ENCODE measurements at places on chromosomes 6 and 20. TPM values are rescaled to one million over a fixed set of nuclear protein-coding genes. Genes with fewer than 3 reads are reported as not detected.

The MUC21 gene
- total RNA-seq: not detected

The EYA4 gene
- total RNA-seq: 1.0 TPM

The ENPP5 gene
- 0.67 TPM for total RNA-seq

The IPCEF1 gene
- total RNA-seq: 1.5 TPM

The BCAS4 gene
- total RNA-seq: 1.1 TPM

Measured in mesenteric fat pad (tissue), 1 donor.